CD4-positive, alpha-beta T cell treated with Interleukin-17A for 1 hour (primary cell): ENCODE measurements at places on chromosomes 3 and 15.

- no peak for DNase-seq
Measured at GRCh38 chr3:183038221-183038620, 57.9 kb upstream of the DCUN1D1 start.

GRCh38 chr3:122033023-122033422 lies 11.0 kb upstream of the ILDR1 start:
- DNase-seq: no peak

- DNase-seq: peak; percentile 38
Measured at GRCh38 chr15:80695099-80695910, at the start of gene ABHD17C. Gene ABHD17C, plus strand, starts transcription at chr15:80695310. Its CDS starts 120 bp downstream, at chr15:80695430.

- no peak for DNase-seq
Measured at GRCh38 chr3:192494174-192494573, 233.2 kb downstream of the FGF12 start.

GRCh38 chr15:52118969-52119749 lies 6.6 kb upstream of the BCL2L10 start:
- no peak for DNase-seq

DNA sequence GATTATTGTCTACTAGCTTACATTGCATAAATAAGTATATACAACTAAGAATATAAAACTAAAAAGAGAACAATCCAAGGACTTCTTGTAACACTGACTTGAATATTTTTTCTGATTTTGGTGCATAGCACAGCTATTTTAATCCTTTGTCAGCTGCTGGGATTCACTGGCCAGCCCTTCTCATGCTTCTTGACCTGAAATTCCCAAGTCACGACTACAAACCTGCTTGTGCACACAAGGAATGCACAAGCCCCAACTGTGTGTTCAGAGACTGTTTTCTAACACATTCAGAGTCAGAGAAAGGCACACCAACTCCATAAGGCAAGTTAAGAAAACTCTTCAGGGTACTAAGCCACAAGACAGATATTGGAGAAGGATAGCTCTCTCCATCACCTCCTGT lies 80.9 kb downstream of the TNIK start:
- no peak for DNase-seq

DNA sequence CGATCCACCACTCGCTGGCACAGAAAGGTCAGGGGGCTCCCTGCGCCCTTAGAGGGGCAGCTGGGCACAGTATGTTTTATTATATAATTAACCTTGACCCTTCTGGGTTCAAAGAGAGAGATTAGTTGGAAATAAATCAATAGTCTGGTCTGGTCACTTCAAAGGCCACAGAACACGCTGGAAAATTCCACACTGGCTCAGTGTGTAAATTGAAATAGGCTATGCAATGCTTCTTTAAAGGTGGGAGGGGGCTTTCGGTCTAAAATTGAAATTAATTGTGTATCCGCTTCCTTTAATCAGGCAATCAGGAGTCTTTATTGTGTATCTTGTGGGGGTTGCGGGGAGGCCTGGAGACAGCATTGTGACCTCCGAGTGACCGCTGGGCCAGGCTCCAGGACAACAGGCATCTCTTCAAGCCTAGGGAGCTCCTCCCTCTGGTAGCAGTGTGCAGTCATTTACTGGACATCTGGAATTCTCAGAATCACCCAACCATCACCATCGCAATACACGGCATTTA lies 8.0 kb downstream of the RNU5B-1 start:
- no peak for DNase-seq
